Left lobe of liver (tissue), 2 donors: ENCODE measurements at places on chromosomes 7 and 10.

- no peak for DNase-seq
These were observed 827.8 kb upstream of the ZWINT start for GRCh38 chr10:57188846-57189245.

DNA sequence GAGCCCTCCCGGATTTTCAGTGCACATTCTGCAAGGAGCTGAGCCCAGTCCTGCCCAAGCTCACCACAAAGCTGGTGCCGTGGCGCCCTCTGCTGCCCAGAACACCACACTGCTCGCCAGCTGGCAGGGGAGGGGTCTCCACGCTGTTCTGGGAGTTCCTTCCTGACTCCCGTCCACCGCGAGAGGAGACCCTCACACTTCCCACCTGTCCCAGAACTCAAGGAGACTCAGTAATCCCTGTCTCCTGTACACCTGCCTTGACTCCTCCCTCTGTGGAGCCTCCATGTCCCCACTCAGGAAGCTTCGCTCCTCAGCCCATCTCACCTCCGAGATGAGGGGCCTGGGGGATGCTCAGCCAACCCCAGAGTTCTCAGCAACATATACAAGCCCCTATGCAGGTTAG lies 11.3 kb downstream of the C10orf105 start:
- DNase-seq: no peak

GRCh38 chr7:95847061-95847460 lies 74.7 kb downstream of the DYNC1I1 start:
- no peak for DNase-seq

GRCh38 chr7:15309872-15310271 lies 251.9 kb downstream of the AGMO start:
- no peak for DNase-seq

- no peak for DNase-seq
These were observed 12.9 kb upstream of the HOXA2 start for GRCh38 chr7:27115221-27116026.

DNA sequence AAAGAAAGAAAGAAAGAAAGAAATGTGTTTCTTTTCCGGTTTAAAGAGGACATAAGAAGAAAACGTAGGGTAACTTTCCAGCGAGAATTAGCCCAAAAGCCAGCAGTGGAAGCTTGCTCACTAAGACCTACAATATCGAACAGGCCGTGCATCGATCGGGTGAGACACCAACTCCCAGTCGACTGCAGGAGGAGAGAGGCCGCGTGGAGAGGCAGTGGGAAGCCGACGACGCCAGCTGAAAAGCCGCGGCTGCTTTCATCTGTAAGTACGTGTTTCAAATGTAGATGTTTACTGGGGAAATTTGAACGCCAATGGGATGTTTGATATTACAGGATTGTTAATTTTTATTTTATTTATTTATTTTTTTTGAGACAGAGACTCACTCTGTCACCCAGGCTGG lies 28.6 kb upstream of the GIMAP8 start:
- peak; percentile 41 for DNase-seq

GRCh38 chr7:29812185-29812876 lies 6.0 kb downstream of the WIPF3 start:
- no peak for DNase-seq

GRCh38 chr10:110848106-110848505 lies 23.6 kb upstream of the PDCD4 start:
- DNase-seq: no peak

GRCh38 chr10:127314797-127315196 lies 118.4 kb upstream of the INSYN2A start:
- DNase-seq: no peak

DNA sequence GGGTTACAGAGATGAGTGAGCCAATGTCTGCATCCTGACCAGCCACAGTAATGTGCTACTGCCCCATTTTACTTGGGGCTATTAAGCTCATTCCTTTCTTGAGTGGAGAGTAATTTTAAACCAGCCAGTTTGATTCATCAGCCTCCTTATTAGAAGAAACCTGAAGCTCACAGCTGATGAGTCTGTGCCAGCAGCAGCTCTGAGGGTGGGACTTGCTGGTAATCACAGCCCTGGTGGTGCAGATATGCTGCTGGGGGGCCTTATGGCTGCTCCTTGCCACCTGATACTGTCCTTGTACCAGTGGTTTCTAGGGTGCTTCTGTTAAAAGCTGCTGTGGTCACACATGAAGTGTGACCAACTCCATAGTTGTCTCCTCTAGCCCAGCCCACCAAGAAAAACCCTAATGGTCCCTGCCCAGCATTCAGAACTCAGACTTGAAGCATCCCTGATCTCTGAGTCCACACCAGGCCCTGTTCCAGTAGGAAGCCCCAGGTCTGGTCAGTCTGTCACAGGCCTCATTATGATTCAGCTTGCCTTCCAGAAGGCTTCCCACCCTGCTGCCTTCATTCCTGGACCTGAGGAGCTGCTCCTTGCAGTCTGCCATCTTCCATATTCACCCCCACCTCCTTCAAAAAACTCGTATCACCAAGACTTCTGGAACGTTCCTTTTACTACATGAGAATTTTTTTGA lies 28.9 kb upstream of the RBM20 start:
- no peak for DNase-seq

DNA sequence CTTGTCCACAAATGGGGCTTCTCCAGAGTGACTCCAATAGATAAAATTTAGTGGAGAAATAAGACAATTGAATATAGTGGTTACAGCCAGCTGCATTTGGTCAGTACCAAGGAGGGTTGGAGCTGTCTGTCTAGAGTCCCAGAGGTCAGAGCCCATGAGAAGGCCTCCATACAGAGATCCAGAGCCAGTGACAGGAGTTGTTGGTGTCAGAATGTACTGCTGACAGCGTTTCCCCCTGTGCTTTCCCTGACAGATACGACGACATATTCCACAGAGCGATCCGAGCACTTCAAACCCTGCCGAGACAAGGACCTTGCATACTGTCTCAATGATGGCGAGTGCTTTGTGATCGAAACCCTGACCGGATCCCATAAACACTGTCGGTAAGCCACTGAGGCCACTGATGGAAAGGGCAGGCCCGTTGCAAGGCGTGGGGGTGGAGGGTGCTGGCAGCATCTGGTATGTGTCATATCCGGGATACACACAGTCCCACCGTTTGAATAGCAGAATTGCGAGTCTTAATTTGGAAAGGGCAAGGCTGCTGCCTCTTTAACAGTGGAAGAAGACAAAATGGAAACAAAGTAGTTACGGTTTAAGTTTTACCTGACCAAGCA lies 483.6 kb downstream of the NRG3 start:
- DNase-seq: no peak

DNA sequence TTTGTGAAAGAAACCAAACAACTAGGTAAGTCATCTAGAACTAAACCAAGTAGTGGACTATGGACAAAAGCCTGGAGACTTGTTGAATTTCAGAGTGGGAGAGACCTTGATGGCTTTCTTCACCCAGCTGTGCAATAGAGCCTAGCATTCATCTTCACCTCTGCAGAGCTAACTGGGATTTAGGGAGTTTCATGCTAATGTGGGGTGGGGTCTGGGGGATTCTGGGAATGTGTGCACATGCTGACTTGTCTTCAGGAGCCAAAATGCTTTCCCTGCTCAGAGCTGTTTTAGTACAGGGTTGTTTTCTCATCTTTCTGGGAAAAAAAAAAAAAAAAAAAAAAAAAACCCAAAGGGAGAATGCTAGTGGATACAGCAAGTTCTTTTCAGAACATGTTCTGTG lies 81.3 kb upstream of the ARHGAP21 start:
- no peak for DNase-seq

GRCh38 chr7:64880322-64881297 lies 22.5 kb upstream of the ZNF273 start:
- DNase-seq: peak; percentile 26

GRCh38 chr7:108486291-108486966 lies 30.2 kb upstream of the NRCAM start:
- DNase-seq: no peak

- DNase-seq: no peak
These were observed at the start of gene CREB3L2 for GRCh38 chr7:138001529-138002095. Gene CREB3L2 (minus strand): TSS chr7:138002086. CDS start chr7:138001705, 381 bp downstream.

- DNase-seq: no peak
These were observed 483.6 kb downstream of the INHBA start for GRCh38 chr7:41219276-41219675.

DNA sequence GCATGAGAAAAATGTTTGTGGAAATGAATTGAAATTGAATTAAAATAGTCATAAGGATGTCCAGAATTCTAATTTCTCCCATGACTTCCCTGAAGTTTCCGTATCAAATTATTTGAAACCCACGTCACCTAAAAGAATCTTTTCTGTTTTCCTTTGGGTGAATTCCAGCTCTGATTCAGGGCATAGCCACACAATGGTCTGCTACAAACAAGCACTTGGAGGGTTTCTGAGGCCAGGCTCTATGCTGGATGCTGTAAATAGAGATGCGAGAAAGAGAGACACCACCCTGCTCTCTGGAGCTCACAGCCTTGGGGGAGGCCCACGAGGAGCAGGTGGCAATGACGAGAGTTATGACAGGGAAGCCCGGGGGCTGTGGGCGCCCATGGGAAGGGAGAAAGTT lies 33.6 kb downstream of the GHRHR start:
- no peak for DNase-seq

DNA sequence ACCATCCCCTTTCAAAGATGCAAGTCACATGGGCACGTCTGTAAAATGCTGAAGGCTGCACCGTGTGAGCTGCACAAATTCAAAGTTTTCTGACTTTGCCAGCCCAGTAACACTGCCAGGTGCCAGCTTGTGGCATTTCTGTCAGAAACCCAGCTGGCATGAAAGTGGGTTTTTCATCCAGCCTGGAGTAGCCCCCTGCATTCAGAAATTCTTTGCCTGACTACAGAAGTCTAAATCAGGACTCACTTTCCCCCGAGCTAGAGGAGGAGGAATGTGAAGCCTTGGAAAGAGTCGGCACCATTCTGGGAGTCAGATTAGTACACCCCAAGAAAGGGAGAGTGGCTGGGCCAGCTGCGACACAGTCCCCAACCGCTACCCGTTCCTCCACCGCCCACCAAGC lies 56.7 kb upstream of the EN2 start:
- DNase-seq: no peak

- peak; percentile 47 for DNase-seq
These were observed 927 bp upstream of the ALOX5 start for GRCh38 chr10:45373003-45373575.

DNA sequence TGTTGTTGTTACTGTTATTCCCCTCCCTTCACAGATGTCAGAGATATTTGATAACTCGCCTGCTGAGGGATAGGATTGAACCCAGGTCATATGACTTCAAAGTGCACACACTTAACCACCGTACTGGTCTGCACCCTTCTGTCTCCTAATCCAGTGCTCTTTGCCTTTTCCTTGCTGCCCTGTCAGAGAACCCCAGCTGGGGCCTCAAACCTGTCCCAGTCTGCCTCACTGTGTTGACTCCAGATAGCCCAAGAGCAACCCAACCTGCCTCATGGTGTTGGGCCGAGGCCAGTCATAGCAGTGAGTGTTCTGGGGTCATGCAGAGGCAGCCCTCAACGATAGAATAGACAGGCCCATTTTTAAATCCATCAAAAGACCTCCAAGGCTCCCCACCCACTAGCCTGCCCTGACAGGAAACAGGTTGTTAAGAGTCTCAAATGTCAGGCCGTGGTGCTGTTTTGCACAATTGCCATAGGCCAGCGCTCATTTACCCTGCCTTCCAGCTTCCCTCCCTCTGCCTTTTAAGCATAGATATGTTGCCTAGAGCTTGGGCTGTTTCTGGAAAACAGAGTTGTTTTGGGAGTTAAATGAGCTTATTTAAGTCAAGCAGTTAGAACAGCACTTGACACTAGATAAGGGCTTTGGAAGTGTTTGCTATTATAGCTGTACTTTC lies 37.0 kb upstream of the PDCD4 start:
- DNase-seq: no peak

DNA sequence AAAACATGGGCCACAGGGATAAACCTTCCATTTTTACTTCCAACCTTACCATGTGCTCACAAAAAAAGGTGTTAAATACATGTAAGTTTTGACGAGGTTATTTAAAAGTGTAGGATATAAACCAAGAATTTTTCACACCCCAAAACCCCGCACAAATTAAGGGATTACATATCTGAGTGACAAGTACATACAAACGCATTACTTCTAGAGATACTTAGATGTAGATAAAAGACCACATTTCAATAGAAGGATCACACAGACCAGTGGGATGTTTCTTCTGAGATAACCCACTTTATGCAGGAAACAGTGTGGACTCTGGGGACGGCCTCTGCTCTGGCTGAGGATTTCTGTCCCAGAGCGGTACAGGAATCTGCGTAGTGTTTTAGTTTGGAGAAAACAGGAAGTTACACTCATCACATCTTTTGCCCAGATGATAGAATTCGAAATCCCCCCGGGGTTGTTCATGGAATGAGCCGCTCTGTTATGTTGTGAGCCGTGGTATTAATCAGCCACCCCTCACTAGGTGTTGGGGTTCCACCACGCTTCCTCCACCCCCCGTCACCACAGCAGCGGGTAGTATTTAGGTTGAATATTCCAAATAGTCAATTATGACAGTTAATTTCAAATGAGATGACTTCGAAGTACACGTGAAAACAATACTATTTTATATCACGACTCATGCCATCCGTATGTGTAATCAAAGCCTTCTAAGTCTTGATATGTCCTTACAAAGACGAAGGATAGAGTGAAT lies 1.3 kb upstream of the CUL1 start:
- no peak for DNase-seq

GRCh38 chr10:68406815-68407548 lies at the start of gene RUFY2:
Gene RUFY2 (minus strand): TSS chr10:68407277. CDS start chr10:68407189, 88 bp downstream.
- peak; percentile 78 for DNase-seq

DNA sequence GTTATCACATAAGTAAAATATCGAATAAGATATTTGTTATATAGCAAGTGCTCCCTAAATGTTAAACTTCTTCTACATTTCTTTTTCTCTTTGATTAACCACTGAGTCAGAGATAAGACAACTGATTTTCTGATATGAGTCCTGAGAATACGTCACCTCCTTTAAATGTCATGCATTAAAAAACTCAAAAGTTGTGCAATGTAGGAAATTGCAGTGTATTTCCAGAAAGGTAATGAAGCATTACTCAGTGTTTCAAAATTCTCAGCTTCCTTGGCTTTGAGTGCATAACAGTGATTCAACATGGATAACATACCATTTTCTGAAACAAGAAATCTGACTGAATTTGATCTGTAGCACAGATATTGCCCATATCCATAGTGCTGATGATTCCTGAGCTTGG lies 155.8 kb downstream of the BMPER start:
- no peak for DNase-seq

DNA sequence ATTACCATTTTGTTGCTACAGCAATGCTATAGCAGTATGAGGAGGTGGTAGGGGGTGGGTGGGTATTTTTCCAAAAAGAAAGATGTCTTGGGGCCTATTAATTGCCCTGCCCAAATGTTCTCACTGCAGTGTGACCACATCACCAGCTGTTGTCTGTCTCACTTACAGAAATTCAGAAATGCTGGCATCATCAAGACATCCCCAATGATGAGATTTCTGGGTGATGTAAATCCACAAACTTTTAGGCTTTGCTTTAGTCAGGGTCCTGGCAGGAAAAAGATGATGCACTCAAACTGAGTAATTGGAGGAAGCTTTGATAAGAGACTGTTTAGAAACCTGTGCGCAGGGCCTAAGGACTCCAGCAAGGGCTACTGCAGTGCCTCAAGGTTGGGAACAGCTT lies 56.2 kb upstream of the OPN4 start:
- DNase-seq: no peak

DNA sequence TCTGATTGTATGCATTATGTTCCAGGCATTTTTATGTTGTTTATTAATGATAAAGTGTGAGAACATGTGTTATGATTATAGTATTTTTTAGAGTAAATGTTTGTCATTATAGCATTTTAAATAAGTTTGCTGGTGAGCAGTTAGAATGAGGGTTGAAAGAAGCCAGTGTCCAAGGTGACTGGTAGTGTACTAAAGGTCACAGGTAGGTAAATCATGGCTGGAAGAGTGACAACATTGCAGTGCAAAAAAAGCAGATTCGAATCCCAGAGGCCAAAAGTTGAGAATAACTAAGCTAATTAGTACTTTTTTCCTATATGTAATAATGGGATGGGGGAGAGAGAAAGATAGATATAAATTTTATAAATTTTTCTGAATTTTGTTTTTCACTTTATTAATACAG lies 44.0 kb downstream of the RSBN1L start:
- no peak for DNase-seq
